ENCODE measurements at places on chromosomes 13 and 19. TPM values are rescaled to one million over a fixed set of nuclear protein-coding genes. Genes with fewer than 3 reads are reported as not detected.

CCNA1 gene
- 11.1 TPM for total RNA-seq

PRX gene
- 1.6 TPM for total RNA-seq

NCR1 gene
- total RNA-seq: not detected

TMEM221 gene
- total RNA-seq: 0.42 TPM

ADPRHL1 gene
- under 0.01 TPM for total RNA-seq

Measured in airway epithelial cell (primary cell).